ENCODE measurements at places on chromosomes 2 and 18.

GRCh38 chr2:168114040-168114439 lies 133.4 kb downstream of the STK39 start:
- no peak for DNase-seq

- DNase-seq = peak; percentile 9
Measured at GRCh38 chr18:24672165-24672941, 211.9 kb downstream of the HRH4 start.

- no peak for DNase-seq
Measured at GRCh38 chr2:105607920-105608504, 136.7 kb upstream of the NCK2 start.

DNA sequence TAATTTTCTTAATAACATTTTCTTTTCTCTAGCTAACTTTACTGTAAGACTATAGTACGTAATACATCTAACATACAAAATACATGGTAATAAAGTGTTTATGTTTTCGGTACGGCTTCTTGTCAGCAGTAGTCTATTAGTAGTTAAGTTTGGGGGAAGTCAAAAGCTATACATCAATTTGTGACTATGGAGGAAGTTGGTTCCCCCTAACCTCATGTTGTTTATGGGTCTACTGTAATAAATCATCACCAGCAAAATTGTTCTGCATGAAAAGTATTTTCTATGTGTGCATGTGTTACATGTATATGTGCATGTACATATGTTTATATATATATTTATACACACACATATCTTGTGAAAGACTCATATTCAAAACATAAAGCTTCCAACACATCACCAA lies 303.0 kb downstream of the TRIB2 start:
- DNase-seq = no peak

DNA sequence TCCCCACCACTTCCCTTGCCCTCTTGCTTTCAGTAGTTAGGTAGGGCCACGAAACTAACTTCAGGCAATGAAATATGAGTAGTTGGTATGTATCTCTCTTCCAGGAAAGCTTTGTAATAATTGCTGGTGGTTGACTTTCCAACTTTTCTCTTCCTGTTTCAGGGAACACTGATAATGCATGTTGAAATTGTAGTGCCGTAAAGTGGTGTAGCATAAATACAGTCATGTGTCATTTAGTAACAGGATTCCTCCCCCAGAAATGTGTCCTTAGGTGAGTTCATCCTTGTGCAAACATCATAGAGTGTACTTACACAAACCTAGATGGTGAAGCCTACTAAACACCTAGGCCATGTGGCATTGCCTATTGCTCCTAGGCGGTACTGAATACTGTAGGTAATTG lies 429.2 kb downstream of the PID1 start:
- no peak for DNase-seq
